Activated CD4-positive, alpha-beta T cell treated with anti-CD3 and anti-CD28 coated beads, Interleukin-2, amount 10 ng/mL, durations not matched to agents 7 days and 5 days (primary cell): ENCODE measurements at places on chromosomes 6 and 20.
A peak's percentile ranks its signal among the peaks of the same experiment; 100 is the strongest.

- H3K27ac ChIP-seq, result no peak overlapping the region
- no peak overlapping the region for H3K4me3 ChIP-seq
- peaks cover 7% of the 10 kb centered on the region for H3K4me1 ChIP-seq
- H3K36me3 ChIP-seq, result no peaks in the 10 kb centered on the region
- peaks cover 30% of the 10 kb centered on the region for H3K27me3 ChIP-seq
These were observed 29.5 kb upstream of the BHLHE23 start for GRCh38 chr20:63036291-63036690.

- no peak overlapping the region for H3K27ac ChIP-seq
- peaks cover 14% of the 10 kb centered on the region for H3K4me1 ChIP-seq
- peaks cover 70% of the 10 kb centered on the region for H3K27me3 ChIP-seq
- DNase-seq, result peak; percentile 36
These were observed 92.7 kb upstream of the SIRPA start for GRCh38 chr20:1802385-1803060.

GRCh38 chr6:38493931-38494547 is 145.7 kb downstream of the BTBD9 start:
- DNase-seq, result peak; percentile 84
- no peaks in the 10 kb centered on the region for H3K36me3 ChIP-seq
- no peaks in the 10 kb centered on the region for H3K27me3 ChIP-seq
- peaks cover 4% of the 10 kb centered on the region for H3K4me1 ChIP-seq

GRCh38 chr20:20503777-20504530 is 136.1 kb downstream of the INSM1 start:
- H3K27ac ChIP-seq, result no peak overlapping the region
- no peak overlapping the region for H3K4me3 ChIP-seq
- H3K4me1 ChIP-seq, result peaks cover 10% of the 10 kb centered on the region
- H3K27me3 ChIP-seq, result no peaks in the 10 kb centered on the region
- H3K36me3 ChIP-seq, result peaks cover 38% of the 10 kb centered on the region
- DNase-seq, result no peak

GRCh38 chr6:130676077-130676772 is 151.0 kb upstream of the SMLR1 start:
- no peak overlapping the region for H3K4me3 ChIP-seq
- no peak for DNase-seq
- peaks cover 13% of the 10 kb centered on the region for H3K36me3 ChIP-seq
- H3K4me1 ChIP-seq, result peaks cover 6% of the 10 kb centered on the region

DNA sequence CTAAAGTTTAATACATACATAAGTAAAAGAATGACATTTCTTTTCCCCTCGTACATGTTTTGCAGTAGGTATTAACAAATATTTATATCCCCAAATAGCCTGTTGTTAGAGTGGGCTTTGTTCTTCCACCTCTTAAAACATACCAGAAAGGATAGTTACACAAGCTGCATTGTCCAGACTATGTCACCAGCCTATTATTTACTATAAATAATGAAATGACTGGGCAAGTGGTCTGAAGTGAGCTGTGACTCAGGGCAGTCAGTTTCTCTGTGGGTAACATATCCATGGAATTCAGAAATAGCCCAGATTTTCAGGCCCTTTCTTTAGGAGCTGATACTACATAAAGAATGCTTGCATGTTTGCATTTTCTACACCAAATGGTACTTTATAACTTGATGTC is 60.1 kb downstream of the FUT9 start:
- DNase-seq, result no peak
- no peak overlapping the region for H3K4me3 ChIP-seq
- no peaks in the 10 kb centered on the region for H3K4me1 ChIP-seq
- H3K27me3 ChIP-seq, result no peaks in the 10 kb centered on the region
- no peak overlapping the region for H3K27ac ChIP-seq
- H3K36me3 ChIP-seq, result no peaks in the 10 kb centered on the region

DNA sequence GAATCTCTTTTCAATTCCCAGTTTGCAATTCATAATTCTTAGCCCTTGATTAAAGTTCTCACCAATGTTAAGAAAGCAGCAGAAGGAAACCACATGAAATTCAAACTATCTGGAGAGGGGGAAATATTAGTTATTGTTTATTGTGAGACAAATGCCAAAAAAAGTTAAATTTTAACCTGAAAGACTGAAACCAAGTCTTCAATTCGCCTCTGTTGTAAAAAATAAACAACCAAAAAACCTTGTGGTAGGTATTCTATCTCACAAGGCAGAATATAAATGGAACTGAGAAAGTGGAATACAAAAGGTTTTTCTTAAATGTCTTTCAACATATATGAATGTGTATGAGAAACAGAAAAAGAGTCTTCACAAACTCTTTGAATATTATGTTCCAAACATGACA is 24.8 kb downstream of the TMX4 start:
- no peak overlapping the region for H3K4me3 ChIP-seq
- peaks cover 23% of the 10 kb centered on the region for H3K36me3 ChIP-seq
- H3K27me3 ChIP-seq, result no peaks in the 10 kb centered on the region
- no peaks in the 10 kb centered on the region for H3K4me1 ChIP-seq

GRCh38 chr6:95091823-95092436 is 485.4 kb upstream of the MANEA start:
- no peaks in the 10 kb centered on the region for H3K4me1 ChIP-seq
- no peaks in the 10 kb centered on the region for H3K36me3 ChIP-seq
- no peak for DNase-seq

- H3K4me1 ChIP-seq, result peaks cover 5% of the 10 kb centered on the region
- H3K36me3 ChIP-seq, result peaks cover 4% of the 10 kb centered on the region
- DNase-seq, result no peak
- peaks cover 34% of the 10 kb centered on the region for H3K27me3 ChIP-seq
- H3K27ac ChIP-seq, result no peak overlapping the region
These were observed 50.0 kb upstream of the ARHGAP18 start for GRCh38 chr6:129759796-129760605.

DNA sequence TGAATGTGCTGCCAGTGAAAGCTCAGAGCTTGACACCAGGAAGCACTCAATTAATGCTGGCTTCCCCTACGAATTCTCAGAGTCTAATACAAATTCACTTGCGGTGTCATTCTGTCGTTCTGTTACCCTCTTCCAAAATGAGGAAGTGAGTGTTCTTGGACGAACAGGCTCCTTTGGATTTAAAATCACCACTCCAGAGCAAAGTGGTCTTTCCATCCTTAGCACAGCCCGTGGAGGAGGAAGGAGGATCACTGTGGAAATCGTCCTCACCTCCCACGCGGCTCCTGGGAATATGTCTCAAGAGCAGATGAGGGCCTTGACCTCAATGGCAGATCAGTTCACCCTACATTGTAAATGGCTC is 41.7 kb downstream of the RIOK1 start:
- H3K4me3 ChIP-seq, result no peak overlapping the region
- no peak for DNase-seq
- H3K4me1 ChIP-seq, result no peaks in the 10 kb centered on the region

DNA sequence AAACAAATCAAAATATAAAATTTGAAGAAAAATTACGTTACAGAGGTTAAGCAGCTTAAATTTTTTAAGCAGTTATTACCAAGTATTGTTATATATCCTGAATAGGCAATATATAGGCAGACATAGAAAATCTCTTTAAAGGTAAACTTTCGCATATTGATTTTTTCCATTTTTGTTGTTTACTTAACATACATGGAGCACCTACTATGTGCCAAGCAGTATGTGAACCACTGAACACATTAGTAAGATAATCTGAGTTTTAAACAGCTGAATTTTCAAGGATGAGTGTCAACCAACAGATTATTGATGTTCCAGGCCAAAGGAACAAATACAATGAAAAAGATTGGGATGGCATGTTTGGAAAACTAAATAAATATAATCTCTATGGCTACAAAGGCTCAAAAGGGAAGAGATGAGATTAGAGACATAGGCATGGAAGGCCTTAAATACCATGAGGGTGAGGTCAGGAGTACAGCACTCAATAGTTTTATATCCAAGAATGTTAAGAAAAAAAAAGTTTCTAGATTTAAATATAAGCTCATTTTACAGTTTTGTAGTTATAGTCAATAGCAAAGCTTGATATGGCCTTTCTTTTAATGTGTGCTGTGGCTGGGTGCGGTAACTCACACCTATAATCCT is 277.5 kb downstream of the PTPRK start:
- H3K27ac ChIP-seq, result no peak overlapping the region
- peaks cover 6% of the 10 kb centered on the region for H3K4me1 ChIP-seq
- DNase-seq, result no peak
- H3K27me3 ChIP-seq, result no peaks in the 10 kb centered on the region

DNA sequence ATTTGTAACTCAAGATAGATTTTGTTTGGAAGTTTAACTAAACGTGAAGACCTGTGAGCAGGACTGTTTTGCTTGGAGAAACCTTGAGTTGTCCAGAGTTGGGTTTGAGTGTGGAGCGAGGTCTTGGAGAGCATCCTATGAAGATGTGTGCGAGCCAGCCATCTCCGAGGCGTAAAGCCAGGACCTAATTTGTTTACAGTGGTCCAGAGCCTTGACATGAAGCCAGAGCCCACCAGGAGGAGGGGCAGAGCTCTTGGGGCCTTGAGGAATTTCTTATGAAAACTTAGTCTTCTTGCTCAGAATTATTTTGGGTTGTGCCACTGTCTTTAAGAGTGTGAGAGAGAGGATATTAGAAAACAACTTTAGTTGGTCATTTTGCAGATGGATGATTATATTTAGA is 6.3 kb downstream of the CHMP4B start:
- H3K36me3 ChIP-seq, result peaks cover 48% of the 10 kb centered on the region
- no peak overlapping the region for H3K27ac ChIP-seq
- DNase-seq, result no peak
- H3K27me3 ChIP-seq, result no peaks in the 10 kb centered on the region
- no peak overlapping the region for H3K4me3 ChIP-seq

GRCh38 chr6:48378884-48379407 is 267.9 kb upstream of the PTCHD4 start:
- no peaks in the 10 kb centered on the region for H3K36me3 ChIP-seq
- H3K27ac ChIP-seq, result no peak overlapping the region
- no peaks in the 10 kb centered on the region for H3K4me1 ChIP-seq
- no peaks in the 10 kb centered on the region for H3K27me3 ChIP-seq

DNA sequence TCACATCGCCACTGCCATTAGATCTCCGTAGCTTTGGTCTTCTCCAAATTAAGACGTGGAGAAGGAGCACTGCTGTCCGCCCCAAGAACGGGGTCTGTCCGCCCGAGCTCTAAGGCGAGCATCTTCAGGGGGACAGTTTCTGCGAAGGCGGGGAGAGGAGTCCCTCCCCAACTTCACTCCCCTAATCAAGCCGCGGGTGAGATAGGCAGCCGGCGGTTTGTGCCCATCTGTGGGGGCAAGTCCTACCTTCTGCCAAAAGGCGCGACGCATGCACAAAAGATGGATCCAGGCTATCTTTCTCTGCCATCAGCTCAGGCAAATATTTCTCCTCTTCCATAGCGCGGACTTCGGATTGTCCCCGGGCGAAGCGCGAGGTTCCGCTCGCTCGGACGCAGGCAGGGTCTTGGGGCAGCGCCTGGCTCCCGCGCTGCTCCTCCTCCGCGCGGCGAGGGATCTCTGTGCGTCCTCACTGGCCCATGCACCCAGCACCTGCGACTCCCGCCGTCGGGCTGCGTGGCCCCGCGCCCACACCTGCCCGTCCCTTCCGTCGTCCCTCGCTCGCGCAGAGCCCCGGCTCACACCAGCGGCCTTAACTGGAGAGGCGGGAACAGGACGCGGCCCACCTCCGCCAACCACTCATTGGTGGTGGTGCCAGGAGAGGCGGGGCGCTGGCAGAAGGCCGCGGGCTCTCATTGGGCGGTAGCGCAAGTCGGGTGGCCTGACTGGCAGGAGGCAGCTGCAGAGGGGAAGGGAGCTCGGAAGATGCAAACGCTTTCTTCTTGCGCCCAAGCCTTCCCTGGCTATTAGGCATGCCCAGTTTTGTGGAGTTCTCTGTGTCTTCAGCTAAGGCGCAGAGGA is at the start of gene KHDRBS2:
TSS of gene KHDRBS2 (minus strand) at position 614 of the 858 bp plus-strand sequence.
- DNase-seq, result peak; percentile 25
- no peaks in the 10 kb centered on the region for H3K4me1 ChIP-seq
- H3K27me3 ChIP-seq, result peaks cover 14% of the 10 kb centered on the region
- H3K27ac ChIP-seq, result no peak within 1 kb of the TSS
- H3K4me3 ChIP-seq, result peak within 1 kb of the TSS; percentile 19

DNA sequence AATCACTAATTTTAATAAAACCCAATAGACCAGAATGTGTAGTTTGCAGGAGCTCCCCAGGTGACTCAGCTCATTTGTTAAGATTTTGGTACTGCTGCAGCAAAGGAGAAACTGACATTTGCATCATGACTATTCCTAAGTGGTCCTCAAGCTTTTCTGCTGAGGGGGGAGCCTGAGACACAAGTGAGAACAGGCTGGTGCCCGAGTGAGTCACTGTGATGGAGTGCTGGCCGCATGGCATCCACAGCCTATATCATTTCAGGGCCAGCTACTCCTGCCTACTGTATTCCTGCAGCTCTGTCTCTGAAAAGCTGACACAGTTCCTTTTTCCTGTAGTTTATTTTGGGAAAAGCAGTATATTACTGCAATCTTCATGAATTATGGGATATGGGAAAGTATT is 113.7 kb upstream of the ENPP5 start:
- H3K4me3 ChIP-seq, result no peak overlapping the region
- peaks cover 4% of the 10 kb centered on the region for H3K27me3 ChIP-seq
- DNase-seq, result no peak
- H3K4me1 ChIP-seq, result no peaks in the 10 kb centered on the region
- H3K27ac ChIP-seq, result no peak overlapping the region

- no peak overlapping the region for H3K4me3 ChIP-seq
- no peaks in the 10 kb centered on the region for H3K27me3 ChIP-seq
- no peaks in the 10 kb centered on the region for H3K4me1 ChIP-seq
- no peak overlapping the region for H3K27ac ChIP-seq
These were observed 160.4 kb downstream of the TMEM242 start for GRCh38 chr6:157162766-157163433.

GRCh38 chr6:6663421-6664135 is 75.1 kb downstream of the LY86 start:
- no peak overlapping the region for H3K4me3 ChIP-seq
- no peak overlapping the region for H3K27ac ChIP-seq
- no peak for DNase-seq
- H3K36me3 ChIP-seq, result peaks cover 15% of the 10 kb centered on the region
- H3K4me1 ChIP-seq, result peaks cover 75% of the 10 kb centered on the region
- no peaks in the 10 kb centered on the region for H3K27me3 ChIP-seq

DNA sequence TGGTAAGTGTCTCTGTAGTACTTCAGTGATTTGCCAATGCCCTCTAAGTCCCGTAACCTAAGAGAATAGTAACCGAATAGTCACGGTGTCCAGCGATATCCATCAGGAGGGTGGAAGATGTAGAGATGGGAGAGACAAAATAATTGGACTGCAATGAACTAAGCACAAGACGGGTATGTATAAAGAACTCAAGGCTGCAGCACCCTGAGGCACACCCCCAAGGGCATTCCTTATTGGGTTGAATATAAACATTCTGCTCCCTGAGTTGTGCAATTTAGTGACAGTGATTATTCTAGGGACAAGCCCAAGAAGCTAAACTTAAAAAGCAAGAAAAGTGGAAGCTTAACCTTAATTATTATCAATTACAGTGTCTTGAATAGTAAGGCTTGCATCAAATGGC is 14.6 kb downstream of the DST start:
- H3K27ac ChIP-seq, result no peak overlapping the region
- no peaks in the 10 kb centered on the region for H3K27me3 ChIP-seq
- no peaks in the 10 kb centered on the region for H3K4me1 ChIP-seq
- DNase-seq, result no peak
- no peaks in the 10 kb centered on the region for H3K36me3 ChIP-seq

GRCh38 chr6:134431421-134431859 is 113.5 kb upstream of the SGK1 start:
- H3K4me3 ChIP-seq, result no peak overlapping the region
- peaks cover 15% of the 10 kb centered on the region for H3K4me1 ChIP-seq
- no peak for DNase-seq
- no peak overlapping the region for H3K27ac ChIP-seq
- H3K27me3 ChIP-seq, result no peaks in the 10 kb centered on the region
- peaks cover 3% of the 10 kb centered on the region for H3K36me3 ChIP-seq
